ENCODE measurements at places on chromosomes 7 and 10.

GRCh38 chr7:108311446-108312168 is 144.6 kb downstream of the NRCAM start:
- DNase-seq: no peak

DNA sequence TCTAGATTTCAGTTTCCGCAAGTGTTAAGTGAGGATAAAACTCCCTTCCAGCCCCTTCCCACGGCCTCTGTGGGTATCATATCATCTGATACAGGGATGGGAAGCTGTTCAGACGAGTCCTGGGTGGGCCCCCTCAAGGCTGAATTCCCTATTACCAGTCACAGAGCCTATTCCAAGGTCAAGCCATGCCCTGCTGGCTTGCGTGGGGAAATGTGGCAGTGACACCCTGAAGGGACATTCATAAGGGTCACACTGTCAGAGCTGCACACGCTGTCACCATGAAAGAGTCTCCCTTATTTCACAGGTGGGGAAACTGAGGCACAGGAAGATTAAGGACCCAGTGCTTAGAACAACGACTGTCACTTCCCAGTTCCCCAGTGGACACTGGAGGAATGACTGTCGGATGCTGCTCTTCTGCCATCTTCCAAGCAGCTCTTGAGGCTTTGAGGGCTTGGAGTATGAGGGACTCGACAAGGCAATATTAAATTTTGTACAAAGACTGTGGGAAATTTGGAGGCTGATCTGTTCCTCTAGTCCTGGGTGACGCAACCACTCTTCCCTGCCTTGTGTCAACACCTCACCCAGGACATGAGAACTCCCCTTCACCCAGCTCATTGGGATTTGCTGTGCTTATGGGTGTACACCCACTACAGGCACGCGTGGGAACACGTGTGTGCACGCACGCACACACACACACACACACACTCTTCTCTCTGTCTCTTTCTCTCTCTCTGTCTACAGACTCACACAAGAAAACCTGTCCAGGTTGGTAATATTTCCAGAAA is 386.0 kb downstream of the RPS24 start:
- DNase-seq: no peak

GRCh38 chr7:6652446-6653011 is 15.4 kb downstream of the ZNF316 start:
- DNase-seq: no peak

- no peak for DNase-seq
Observed at GRCh38 chr7:730501-731439, 3.7 kb upstream of the PRKAR1B start.

DNA sequence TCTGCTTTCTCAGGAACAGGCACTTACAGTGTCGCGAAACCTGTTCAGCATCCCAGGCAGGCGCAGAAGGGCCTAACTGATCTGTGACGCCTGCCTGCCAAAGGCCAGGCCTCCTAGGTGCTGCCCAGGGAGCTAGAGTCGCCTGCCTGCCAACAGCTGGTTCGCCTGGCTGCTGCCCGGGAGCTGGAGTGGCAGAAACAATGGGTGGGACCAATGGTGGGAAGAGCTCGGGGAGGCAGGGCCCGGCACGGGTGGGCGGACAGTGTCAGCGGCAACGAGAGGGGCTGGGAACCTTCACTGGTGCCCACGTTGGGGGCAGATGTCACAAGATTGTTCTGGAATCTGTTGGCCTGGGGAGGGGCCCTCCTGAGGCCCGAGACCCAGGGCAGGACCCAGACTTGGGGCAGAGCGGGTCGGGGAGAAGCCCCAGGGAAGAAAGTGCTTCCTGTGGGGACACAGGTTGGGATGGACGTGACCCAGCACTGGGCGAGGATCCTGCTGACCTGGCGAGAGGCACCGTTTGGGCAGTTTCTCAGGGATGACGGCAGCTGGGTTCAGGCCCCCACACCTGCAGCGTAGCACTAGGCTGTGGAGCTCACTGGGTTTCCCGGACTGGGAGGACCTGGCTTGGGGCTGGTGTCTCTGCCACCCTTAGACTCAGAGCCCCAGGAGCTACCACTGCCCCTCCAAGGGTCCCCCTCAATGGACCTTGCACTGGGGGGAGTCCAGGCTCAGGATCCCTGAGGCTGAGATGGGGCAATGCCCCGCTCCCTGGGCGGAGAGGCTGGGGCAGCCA is 181.8 kb downstream of the ELFN1 start:
- DNase-seq: no peak

GRCh38 chr7:43461349-43462024 is 121.4 kb upstream of the STK17A start:
- no peak for DNase-seq

DNA sequence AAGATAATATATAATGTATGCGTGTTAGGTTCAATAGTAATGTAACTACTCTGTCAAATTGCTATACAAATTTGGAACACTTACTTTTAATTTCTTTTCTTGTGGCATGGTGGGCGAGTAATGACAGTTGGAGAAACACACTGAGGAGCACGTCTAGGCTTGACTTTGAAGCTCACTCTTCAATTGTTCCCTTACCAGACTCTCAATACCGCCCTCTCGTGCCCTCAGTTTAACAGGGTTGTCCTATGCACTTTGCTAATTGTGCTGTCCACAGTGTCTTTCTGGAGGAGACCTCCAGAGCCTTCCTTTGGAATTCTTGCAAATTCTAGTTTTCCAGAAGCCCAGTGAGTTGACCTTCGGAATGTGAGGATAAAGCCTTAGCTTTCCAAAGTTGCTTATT is 107.2 kb upstream of the RELN start:
- DNase-seq: no peak

All from activated T-helper 1 cell treated with anti-CD3 and anti-CD28 coated beads, Interleukin-2, amount 50 U/mL, for 16 hours (primary cell).